Fibroblast of the aortic adventitia (primary cell): ENCODE measurements at places on chromosomes 4 and X. TPM values are rescaled to one million over a fixed set of nuclear protein-coding genes. Genes with fewer than 3 reads are reported as not detected.

RRH gene
- total RNA-seq: 0.09 TPM in 1 of 2 replicates, not detected in the other

GCNA gene
- 2.3 and 2.4 TPM in 2 replicates for total RNA-seq

CLCN4 gene
- total RNA-seq: 6.7 and 15.1 TPM in 2 replicates

TLR1 gene
- total RNA-seq: 3.2 and 3.5 TPM in 2 replicates

PAK3 gene
- 0.90 and 3.7 TPM in 2 replicates for total RNA-seq

NAT8L gene
- 0.09 and 0.25 TPM in 2 replicates for total RNA-seq
